Large intestine (tissue), 12 donors: ENCODE measurements at places on chromosomes 6 and 20. TPM values are rescaled to one million over a fixed set of nuclear protein-coding genes. Genes with fewer than 3 reads are reported as not detected.

The SOX4 gene
- polyA plus RNA-seq = 32.0 TPM

The PSMB9 gene
- polyA plus RNA-seq = 21.7 TPM

The MOCS3 gene
- polyA plus RNA-seq = 3.8 TPM

The AURKA gene
- polyA plus RNA-seq = 13.7 TPM

The KIAA0408 gene
- polyA plus RNA-seq = 11.2 TPM

The CRIP3 gene
- 8.4 TPM for polyA plus RNA-seq

The MLN gene
- polyA plus RNA-seq = 154 TPM

The DEFB132 gene
- not detected for polyA plus RNA-seq

The MYO6 gene
- 88.6 TPM for polyA plus RNA-seq

The LAMP5 gene
- 4.6 TPM for polyA plus RNA-seq

The KCNS1 gene
- 1.2 TPM for polyA plus RNA-seq

The CCN2 gene
- 102 TPM for polyA plus RNA-seq

The GRM1 gene
- 0.04 TPM for polyA plus RNA-seq

The SEL1L2 gene
- not detected for polyA plus RNA-seq

The BPIFB4 gene
- polyA plus RNA-seq = 0.12 TPM

- H3K36me3 ChIP-seq = no peaks in the 10 kb centered on the region
- H3K27me3 ChIP-seq = no peaks in the 10 kb centered on the region
- H3K4me3 ChIP-seq = no peak overlapping the region
- H3K4me1 ChIP-seq = no peaks in the 10 kb centered on the region
- no peak for DNase-seq
- H3K27ac ChIP-seq = no peak overlapping the region
Measured at GRCh38 chr6:116386581-116387299, 16.0 kb downstream of the DSE start.

DNA sequence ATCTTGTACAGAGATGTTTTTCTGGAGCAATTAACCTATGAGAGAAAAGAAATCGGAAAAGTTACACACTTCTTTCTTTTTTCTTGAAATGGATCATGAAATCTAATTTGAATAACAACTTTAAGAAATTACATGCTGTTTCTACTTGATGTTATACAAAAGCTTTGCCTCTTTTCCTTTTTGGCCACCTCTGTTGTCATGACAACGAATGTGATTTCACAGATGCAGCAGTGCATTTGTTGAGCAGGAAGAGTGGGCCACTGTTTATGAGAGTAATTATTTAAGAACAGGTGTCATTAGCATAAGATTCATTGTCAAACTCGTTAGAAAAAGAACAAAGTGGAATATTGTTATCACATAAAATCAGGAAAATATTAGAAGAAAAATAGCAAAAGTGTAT lies 148.3 kb upstream of the IMPG1 start:
- H3K27ac ChIP-seq = no peak overlapping the region
- no peaks in the 10 kb centered on the region for H3K27me3 ChIP-seq
- H3K4me3 ChIP-seq = no peak overlapping the region
- no peaks in the 10 kb centered on the region for H3K36me3 ChIP-seq
- DNase-seq = no peak

- H3K4me3 ChIP-seq = no peak overlapping the region
- no peaks in the 10 kb centered on the region for H3K36me3 ChIP-seq
- H3K27me3 ChIP-seq = no peaks in the 10 kb centered on the region
- DNase-seq = no peak
- H3K27ac ChIP-seq = no peak overlapping the region
Measured at GRCh38 chr6:13915561-13916229, 9.1 kb upstream of the RNF182 start.

- H3K4me3 ChIP-seq = no peak overlapping the region
- no peaks in the 10 kb centered on the region for H3K4me1 ChIP-seq
- DNase-seq = no peak
- no peaks in the 10 kb centered on the region for H3K36me3 ChIP-seq
- no peaks in the 10 kb centered on the region for H3K27me3 ChIP-seq
Measured at GRCh38 chr6:93136111-93136510, 283.2 kb downstream of the EPHA7 start.

DNA sequence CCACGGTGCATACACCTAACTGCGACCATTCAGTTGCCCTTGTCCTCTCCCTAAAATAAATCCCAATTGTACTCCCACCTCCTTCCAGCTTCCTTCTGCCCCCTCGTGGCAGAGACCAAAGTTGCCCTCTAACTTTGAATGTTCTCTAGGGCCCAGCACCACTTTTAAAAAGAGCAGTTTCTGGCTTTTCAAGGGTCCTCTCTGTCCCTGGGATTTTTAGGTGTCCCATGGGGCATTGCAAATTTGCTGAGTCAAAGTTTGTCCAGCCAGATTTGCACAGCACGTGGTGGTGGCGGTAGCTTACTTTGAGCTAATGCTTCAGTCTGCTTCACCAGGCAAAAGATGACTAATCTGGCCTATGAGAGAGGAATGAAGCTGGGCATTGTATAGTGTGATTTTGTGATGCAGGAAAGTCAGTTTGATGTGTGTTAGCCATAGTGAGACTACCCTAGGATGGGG lies 100.2 kb downstream of the PERP start:
- no peak for DNase-seq
- no peaks in the 10 kb centered on the region for H3K36me3 ChIP-seq
- no peak overlapping the region for H3K27ac ChIP-seq
- no peaks in the 10 kb centered on the region for H3K4me1 ChIP-seq

DNA sequence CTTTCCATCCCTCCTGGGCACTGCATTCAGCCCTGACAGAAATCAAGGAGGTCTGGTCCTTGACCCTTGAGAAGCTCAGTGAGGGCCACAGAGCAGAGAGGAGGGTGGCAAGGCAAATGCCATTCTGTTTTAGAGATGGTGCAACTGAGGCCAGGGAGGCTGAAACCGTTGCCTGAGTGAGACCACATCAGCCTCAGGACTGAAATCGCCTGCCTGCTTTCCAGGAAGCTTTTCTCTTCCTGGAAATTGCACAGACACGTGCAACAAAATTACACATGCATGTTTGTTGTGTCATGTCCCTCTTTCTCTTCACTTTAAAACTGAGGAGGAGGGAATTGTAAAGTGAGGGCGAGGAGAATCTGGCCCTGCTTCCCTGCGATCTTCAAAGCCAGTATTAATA lies 113.7 kb upstream of the PDE10A start:
- H3K4me3 ChIP-seq = no peak overlapping the region
- no peaks in the 10 kb centered on the region for H3K36me3 ChIP-seq
- no peak for DNase-seq
- no peak overlapping the region for H3K27ac ChIP-seq

GRCh38 chr6:108847738-108848115 lies 495 bp upstream of the ARMC2 start:
- peaks cover 19% of the 10 kb centered on the region for H3K4me1 ChIP-seq
- H3K4me3 ChIP-seq = peak overlapping the region; percentile 86
- DNase-seq = no peak
- H3K36me3 ChIP-seq = no peaks in the 10 kb centered on the region
- no peaks in the 10 kb centered on the region for H3K27me3 ChIP-seq

- no peak for DNase-seq
- H3K27ac ChIP-seq = no peak overlapping the region
- H3K4me1 ChIP-seq = no peaks in the 10 kb centered on the region
- H3K4me3 ChIP-seq = no peak overlapping the region
Measured at GRCh38 chr20:62691487-62691886, 17.1 kb upstream of the NTSR1 start.

DNA sequence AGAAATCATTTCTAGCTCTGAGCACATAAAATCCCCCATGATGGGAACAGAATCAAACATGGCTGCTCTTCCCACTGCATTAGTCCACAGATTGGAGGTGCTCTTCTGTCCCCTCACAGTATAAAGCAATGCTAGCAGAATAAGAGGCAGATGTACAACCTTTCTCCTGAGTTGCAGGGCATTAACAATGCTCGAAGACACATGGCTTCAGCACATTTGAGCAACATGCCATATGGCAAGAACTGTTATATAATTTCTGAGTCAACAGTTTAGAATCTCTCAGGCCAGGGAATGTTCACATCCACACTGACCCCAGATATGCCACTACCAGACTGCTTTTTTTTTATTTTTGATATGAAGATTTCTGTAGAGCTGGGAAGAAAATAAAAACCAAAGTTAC lies 119.6 kb downstream of the KIF13A start:
- no peaks in the 10 kb centered on the region for H3K27me3 ChIP-seq
- no peak for DNase-seq
- H3K36me3 ChIP-seq = peaks cover 7% of the 10 kb centered on the region
- H3K4me3 ChIP-seq = no peak overlapping the region
- H3K27ac ChIP-seq = no peak overlapping the region

DNA sequence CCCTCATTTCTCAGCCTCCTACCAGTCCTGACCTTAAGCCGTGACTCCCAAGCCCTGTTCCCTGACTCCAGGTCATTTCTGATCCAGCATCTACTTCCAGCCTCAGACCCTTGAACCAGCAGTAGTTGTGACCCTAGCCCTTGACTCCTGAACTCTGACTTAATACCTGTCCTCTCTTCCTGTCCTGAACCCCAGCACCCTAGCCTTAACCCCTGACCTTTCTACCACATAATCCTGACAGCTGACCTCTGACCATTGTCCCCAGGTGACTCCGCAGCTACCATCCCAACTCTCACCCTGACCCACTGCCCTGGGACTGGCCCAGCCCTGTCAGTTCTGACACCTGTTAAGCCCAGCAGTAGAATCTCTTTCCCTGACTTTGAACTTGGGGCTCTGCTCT lies 42.1 kb downstream of the MYH7B start:
- no peak overlapping the region for H3K4me3 ChIP-seq
- H3K36me3 ChIP-seq = peaks cover 70% of the 10 kb centered on the region
- no peak for DNase-seq
- no peaks in the 10 kb centered on the region for H3K27me3 ChIP-seq

GRCh38 chr6:163782436-163783003 lies 368.0 kb downstream of the QKI start:
- H3K4me1 ChIP-seq = no peaks in the 10 kb centered on the region
- no peaks in the 10 kb centered on the region for H3K36me3 ChIP-seq
- H3K27me3 ChIP-seq = no peaks in the 10 kb centered on the region
- no peak for DNase-seq
- no peak overlapping the region for H3K27ac ChIP-seq

DNA sequence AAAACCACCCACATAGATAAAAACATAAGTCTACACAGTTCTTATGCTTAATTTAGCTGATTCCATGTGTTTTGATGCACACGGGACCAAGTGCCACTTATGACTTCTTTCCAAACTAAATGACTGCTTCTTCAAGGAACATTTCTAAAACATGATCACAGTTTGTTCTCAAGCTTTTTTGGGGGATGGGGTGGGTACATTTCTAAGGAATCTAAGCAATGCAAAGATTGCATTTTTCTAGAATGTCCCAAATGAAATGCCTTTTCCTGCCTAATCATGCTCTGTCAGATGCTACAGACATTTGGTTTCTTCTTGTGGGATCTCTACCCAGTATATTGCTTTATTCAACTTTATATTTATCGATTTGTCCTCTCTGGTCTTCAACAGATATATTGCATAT lies 496.8 kb upstream of the JAG1 start:
- H3K27me3 ChIP-seq = no peaks in the 10 kb centered on the region
- H3K4me1 ChIP-seq = no peaks in the 10 kb centered on the region
- H3K27ac ChIP-seq = no peak overlapping the region

DNA sequence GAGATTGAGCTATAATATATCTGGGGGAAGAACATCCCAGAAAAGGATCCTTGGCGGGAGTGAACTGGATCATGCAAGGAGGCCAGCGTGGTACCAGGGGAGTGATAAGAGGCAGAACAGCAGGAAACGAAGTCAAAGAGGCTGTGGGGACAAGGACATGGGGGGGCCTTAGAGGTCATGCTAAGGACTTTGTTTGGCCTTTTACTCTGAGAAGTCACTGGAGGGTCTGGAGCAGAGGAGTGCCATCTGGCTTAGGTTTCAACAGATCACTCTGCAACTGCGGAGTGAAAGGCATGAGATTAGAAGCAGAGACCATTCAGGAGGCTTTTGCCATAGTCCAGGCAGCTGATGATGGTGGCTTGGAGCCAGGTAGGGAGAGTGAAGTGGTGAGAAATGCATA lies 24.3 kb downstream of the MRAP2 start:
- no peaks in the 10 kb centered on the region for H3K4me1 ChIP-seq
- H3K27me3 ChIP-seq = no peaks in the 10 kb centered on the region
- H3K4me3 ChIP-seq = no peak overlapping the region
- no peak for DNase-seq
- H3K27ac ChIP-seq = no peak overlapping the region

GRCh38 chr20:62067547-62068260 lies 2.0 kb upstream of the TAF4 start:
- peak; percentile 44 for DNase-seq
- H3K27me3 ChIP-seq = no peaks in the 10 kb centered on the region
- H3K36me3 ChIP-seq = peaks cover 2% of the 10 kb centered on the region
- peak overlapping the region; percentile 58 for H3K4me3 ChIP-seq

GRCh38 chr20:36228770-36229169 lies 7.5 kb upstream of the AAR2 start:
- no peak for DNase-seq
- peaks cover 27% of the 10 kb centered on the region for H3K36me3 ChIP-seq
- H3K27ac ChIP-seq = no peak overlapping the region
- no peaks in the 10 kb centered on the region for H3K27me3 ChIP-seq
- H3K4me1 ChIP-seq = no peaks in the 10 kb centered on the region
- H3K4me3 ChIP-seq = no peak overlapping the region

DNA sequence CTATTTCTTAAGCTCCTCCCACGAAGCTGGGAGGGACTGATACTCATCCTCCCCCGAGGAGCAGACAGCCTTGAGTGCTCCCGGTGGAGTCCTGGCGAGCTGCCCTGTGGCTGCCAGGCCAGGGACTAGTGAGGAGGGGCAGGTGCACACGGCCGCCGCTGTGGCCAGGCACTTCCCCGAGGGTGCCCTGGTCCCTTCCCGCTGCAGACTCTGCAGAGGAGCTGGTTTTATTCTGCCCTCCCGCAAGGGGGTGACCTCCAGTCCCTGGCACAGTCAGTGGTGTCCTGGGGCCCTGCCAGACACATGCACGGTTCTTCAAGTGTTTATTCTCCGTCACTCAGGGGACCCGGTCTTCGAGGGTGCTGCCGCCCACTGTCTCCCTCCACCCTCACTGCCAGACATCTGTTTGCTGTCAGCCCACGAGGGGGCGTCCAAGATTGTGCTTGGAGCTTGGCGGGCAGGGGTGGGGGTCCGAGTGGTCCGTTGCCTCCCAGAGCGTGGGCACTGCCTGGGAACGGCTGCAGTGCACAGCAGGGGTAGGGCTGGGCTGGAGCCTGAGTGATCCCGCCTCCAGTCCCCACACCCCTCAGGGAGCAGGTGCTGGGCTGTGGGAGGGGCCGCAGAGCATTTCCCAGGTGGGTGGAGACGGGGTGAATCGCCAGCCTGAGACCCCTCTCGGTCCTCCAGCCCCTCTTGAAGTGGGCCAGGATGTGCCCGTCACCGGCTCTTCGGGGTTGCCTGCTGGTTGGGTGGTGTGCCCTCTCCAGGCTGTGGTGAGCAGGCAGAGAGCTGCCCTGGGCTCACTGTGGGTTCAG lies 3.1 kb upstream of the CABLES2 start:
- H3K27me3 ChIP-seq = no peaks in the 10 kb centered on the region
- H3K27ac ChIP-seq = peak overlapping the region; percentile 98
- peak overlapping the region; percentile 12 for H3K4me3 ChIP-seq
- DNase-seq = no peak
- H3K4me1 ChIP-seq = peaks cover 81% of the 10 kb centered on the region

- peaks cover 68% of the 10 kb centered on the region for H3K4me1 ChIP-seq
- no peak overlapping the region for H3K4me3 ChIP-seq
- H3K27ac ChIP-seq = no peak overlapping the region
- DNase-seq = no peak
Measured at GRCh38 chr6:41713159-41713649, 22.2 kb downstream of the TFEB start.

GRCh38 chr20:58216334-58216733 lies 12.1 kb downstream of the ANKRD60 start:
- no peaks in the 10 kb centered on the region for H3K4me1 ChIP-seq
- no peak for DNase-seq
- H3K36me3 ChIP-seq = no peaks in the 10 kb centered on the region
- peaks cover 35% of the 10 kb centered on the region for H3K27me3 ChIP-seq
- no peak overlapping the region for H3K27ac ChIP-seq
- H3K4me3 ChIP-seq = no peak overlapping the region

GRCh38 chr6:4973415-4973814 lies 30.4 kb downstream of the RPP40 start:
- no peaks in the 10 kb centered on the region for H3K4me1 ChIP-seq
- no peak for DNase-seq
- H3K27ac ChIP-seq = no peak overlapping the region
- peaks cover 2% of the 10 kb centered on the region for H3K27me3 ChIP-seq
